ENCODE measurements at places on chromosomes 16 and 17. TPM values are rescaled to one million over a fixed set of nuclear protein-coding genes. Genes with fewer than 3 reads are reported as not detected.

Gene C17orf50
- total RNA-seq: 0.33 TPM

Gene SDR42E2
- not detected for total RNA-seq

Gene STH
- not detected for total RNA-seq

Gene HIC1
- total RNA-seq: 1.5 TPM

Gene ABCC6
- 1.3 TPM for total RNA-seq

Gene SHISA9
- 0.08 TPM for total RNA-seq

Gene NPIPB12
- 34.1 TPM for total RNA-seq

Gene KRT28
- total RNA-seq: not detected

Gene LIMD2
- 8.9 TPM for total RNA-seq

Gene RNF227
- total RNA-seq: 1.6 TPM

Gene DRC3
- total RNA-seq: 2.3 TPM

Gene CTRB1
- not detected for total RNA-seq

Gene KRTAP4-1
- 0.24 TPM for total RNA-seq

Gene TMEM100
- total RNA-seq: 0.07 TPM

Gene TMIGD1
- total RNA-seq: not detected

Gene OTOA
- total RNA-seq: 0.09 TPM

Gene CALB2
- 6.3 TPM for total RNA-seq

Gene SMTNL2
- total RNA-seq: 0.28 TPM

Gene IL21R
- total RNA-seq: 0.02 TPM

Gene NLE1
- 33.3 TPM for total RNA-seq

Gene CRK
- total RNA-seq: 99.7 TPM

Gene YWHAE
- 669 TPM for total RNA-seq

Gene CA10
- not detected for total RNA-seq

Gene LPO
- 0.06 TPM for total RNA-seq

Gene TTLL6
- 0.63 TPM for total RNA-seq

Gene CDR2L
- total RNA-seq: 61.8 TPM

Gene MPDU1
- total RNA-seq: 135 TPM
